ENCODE measurements at places on chromosomes 6 and 20.

- no peak for DNase-seq
Observed at GRCh38 chr20:35731862-35732643, 10.0 kb downstream of the RBM39 start.

DNA sequence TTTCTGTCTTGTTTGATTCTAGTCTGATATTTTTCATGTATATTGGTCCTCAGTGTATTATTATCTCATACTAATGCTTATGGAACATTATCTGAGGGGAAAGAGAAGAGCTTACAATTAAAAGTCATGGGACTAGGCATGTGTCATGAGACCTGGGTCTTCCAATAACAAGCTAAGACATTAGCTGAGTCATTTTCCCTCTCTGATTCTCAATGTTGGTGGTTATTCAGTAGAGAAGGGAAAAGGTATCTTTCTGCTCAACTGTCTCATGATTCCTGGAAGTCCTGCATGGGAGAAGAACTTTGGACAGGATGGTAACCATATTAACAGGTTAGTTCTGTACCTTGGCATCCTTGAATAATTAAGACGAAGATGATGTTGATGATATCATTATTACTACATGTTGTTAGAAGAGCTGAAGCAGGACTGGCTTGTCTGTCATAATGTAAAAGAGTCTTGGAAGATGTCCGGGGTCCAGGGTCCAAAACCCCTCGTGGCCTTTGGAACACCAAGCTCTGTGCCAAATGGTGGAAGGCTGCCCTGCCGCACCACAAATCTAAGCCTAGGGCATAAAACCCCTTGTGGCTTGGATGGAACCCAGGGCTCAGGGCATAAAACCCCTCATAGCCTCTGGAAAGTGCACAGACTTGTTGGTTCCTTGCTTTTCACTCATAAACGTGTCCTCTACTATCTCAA is 19.1 kb downstream of the TRIM38 start:
- DNase-seq, result no peak

DNA sequence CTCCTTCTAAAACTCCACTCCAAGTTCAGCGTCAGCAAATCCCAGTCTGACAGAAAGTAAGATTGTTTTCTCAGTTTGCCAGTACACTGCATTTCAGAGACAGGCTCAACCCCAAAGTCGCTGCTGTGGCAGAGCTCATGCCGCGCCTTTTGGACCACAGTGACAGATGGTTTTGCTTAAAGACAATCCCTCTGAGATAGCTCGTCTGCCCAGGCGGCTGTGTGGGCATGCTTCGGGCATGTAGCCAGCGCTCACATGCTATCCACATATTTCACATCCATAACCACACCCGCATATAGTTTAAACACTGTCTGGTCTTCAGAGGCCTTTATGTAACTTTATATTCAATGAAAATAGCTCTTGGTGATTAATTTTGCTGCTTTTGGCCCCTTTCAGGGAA is 14.7 kb upstream of the PXDC1 start:
- DNase-seq, result no peak

- no peak for DNase-seq
Observed at GRCh38 chr6:160102399-160102798, 19.2 kb upstream of the SLC22A1 start.

DNA sequence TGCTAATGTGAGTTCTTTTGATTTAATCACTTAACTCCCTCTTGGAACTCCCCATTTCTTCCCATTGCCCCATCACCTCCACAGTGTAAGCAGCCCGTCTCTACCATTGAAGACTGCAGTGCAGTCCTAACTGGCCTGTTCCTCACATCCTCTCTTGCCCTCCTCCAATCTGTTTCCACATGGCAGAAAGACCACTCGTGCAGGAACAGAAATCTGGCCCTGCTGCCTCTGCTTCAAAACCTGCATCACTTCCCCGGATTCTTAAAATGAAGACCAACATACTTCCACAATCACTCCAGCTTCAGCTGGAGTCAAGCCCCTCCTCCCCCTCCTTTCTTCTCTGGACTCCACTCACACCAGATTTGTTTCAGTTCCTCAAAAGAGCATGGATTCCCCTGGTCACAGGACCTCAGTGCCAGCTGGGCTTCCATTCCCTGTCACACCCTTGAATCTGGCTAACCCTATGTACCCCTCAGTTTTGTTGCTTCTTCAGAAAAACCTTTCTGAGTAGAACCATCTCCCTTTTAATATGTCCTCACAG is 802.3 kb downstream of the MAFB start:
- DNase-seq, result no peak

DNA sequence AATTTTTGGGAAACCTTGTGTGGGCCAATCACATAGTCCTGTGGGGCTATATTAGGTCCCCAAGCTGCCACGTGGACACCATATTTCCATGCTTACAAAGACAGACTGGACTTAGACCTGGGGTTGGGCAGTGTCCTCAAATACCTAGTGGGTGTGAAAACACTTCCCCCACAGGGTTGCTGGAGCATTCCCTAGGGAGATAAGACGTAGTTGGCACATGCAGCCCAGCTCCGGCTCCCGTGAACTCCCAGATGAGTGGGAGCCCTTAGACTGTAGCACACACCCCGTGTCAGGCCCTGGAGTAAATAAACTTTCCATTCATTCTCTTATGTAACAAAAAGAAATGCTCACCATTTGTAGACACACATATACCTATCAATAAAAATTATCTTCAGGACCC is 14.2 kb downstream of the KCNG1 start:
- DNase-seq, result no peak

- no peak for DNase-seq
Observed at GRCh38 chr6:6248651-6249050, 71.8 kb downstream of the F13A1 start.

- no peak for DNase-seq
Observed at GRCh38 chr6:5278047-5278446, 16.7 kb downstream of the FARS2 start.

All from ovary (tissue), 10 donors.